HFFc6 (cell line): ENCODE measurements at places on chromosomes 3 and 15. TPM values are rescaled to one million over a fixed set of nuclear protein-coding genes. Genes with fewer than 3 reads are reported as not detected.

- DNase-seq, result no peak
Measured at GRCh38 chr15:96349857-96350720, 19.6 kb downstream of the NR2F2 start.

DNA sequence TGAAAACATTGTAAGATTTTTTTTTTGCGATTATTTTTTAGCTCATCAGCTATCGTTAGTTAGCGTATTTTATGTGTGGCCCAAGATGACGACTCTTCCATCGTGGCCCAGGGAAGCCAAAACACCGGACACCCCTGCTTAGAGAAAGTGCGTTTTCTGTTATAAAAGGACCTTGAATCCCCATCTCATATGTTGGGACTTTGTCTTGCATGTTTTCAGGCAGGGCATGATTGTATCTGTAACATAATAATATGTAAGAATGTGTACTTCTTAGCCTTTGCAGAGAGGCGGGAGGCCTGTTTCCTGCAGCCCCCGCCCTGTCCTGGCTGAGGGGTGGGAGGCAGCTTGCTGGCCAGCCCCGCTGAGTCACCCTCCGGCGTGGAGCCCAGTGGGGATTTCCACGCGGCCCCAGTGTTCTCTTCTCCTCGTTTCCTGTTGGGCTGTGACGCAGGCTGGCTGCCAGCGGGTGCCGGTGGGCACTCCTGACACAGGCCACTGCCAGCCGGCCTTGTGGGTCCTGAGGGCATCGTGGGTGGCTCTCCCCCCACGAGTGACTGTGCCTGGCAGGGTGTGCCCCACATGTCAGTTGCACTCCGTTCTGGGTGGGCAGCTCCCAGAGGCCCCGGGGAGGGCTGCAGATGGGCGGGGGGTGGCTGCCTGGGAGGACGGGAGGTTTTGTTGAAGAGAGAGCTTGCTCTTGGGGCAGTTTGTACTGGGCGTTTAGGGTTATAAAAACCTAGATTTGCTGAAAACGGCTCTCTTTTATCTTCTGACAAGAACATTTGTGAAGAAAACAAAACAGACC is 55.6 kb downstream of the SMAD3 start:
- DNase-seq, result peak; percentile 72

GRCh38 chr15:72098040-72098439 is 19.9 kb downstream of the MYO9A start:
- no peak for DNase-seq

GRCh38 chr3:107241217-107241616 is 136.0 kb upstream of the CCDC54 start:
- DNase-seq, result no peak

GRCh38 chr3:58801541-58801940 is 135.0 kb upstream of the FAM3D start:
- DNase-seq, result no peak

- peak; percentile 88 for DNase-seq
Measured at GRCh38 chr15:89002281-89002761, 85.9 kb upstream of the ABHD2 start.

DNA sequence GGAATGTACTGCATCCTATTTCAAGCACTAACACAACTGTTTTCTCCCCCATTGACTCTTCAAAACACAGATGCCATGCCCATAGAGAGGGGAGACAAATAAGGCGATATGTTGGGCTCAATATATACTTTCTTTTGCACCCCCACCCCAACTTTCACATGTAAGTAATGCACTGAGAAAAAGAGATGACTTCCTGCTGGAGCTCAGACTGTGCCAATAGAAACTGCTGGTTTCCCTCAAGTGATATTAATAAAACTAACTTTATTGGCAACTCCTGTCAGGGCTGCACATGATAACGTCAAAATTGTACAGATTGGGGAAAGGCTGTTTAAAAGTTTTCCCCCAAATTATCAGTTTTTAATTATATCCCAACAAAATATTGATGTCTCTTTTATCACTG is 163.0 kb downstream of the TNIK start:
- no peak for DNase-seq

- no peak for DNase-seq
Measured at GRCh38 chr3:196044513-196044912, 37.4 kb downstream of the TFRC start.

- DNase-seq, result no peak
Measured at GRCh38 chr15:53955396-53955795, 22.8 kb upstream of the UNC13C start.

DNA sequence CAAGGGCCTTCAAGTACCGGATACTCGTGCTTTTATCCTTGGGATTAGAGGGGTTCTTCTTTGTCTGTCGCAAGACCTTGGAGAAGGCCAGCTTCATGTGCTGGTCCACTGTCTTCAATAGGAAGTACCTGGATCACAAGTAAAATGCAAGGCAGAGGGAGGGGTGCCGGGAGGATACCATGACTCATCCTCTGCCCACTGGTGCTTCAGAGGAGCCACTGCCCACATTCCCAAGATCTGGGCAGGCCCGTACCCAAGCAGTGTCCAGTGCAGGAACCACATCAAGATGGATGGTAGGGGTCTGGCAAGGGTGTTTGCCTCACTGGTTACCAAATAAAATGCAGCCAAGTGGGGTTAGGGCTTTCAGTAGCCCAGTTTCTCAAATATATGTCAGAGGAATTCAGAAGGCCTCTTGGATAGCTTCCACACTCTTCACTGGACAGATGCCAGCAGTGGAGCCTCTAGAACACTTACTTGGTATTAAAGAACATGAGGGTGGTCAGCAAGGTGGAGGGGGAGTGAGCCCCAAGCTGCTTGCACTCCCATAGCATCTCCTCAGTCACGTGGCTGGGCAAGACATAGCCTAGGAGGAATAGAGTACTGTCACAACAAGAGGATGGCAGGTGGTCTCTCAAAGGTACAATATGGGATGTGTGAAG is 3.6 kb upstream of the IMPDH2 start:
- no peak for DNase-seq

DNA sequence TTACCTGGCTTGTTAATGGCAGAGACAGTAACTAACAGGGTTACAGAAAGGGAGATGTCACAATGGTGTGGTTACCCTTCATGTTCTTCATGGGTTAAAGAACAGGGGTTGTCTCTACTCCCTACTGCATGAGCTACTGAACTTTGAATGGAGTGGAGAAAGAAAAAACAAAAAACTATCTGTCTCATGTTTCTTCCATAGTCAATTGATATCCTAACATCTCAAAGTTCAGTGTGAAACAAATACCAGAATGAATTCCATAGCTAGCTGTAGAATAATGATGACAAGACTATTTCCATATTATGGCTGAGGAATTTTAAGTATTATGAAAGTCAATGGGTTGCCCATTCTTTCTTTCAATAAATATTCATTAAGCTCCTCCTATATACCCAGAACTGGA is 161.3 kb upstream of the LPP start:
- no peak for DNase-seq

DNA sequence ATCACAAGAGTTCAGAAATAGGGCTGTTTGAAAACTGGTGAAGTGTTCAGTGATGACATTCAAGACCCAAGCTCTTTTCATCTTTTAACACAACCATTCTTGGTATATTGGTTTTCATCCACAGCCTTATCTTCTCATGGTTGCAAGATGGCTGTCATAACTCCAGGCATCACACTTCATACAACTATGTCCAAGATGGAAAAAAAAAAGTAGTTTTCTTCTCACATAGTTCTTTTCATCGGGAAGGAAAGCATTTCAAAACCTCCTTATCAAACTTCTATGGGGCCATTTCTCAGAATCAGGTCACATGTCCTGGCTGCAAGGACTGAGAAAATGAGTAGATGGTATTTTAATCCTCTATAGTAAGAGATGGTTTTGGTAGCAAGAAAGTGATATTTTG is 21.1 kb upstream of the MFSD1 start:
- DNase-seq, result no peak

DNA sequence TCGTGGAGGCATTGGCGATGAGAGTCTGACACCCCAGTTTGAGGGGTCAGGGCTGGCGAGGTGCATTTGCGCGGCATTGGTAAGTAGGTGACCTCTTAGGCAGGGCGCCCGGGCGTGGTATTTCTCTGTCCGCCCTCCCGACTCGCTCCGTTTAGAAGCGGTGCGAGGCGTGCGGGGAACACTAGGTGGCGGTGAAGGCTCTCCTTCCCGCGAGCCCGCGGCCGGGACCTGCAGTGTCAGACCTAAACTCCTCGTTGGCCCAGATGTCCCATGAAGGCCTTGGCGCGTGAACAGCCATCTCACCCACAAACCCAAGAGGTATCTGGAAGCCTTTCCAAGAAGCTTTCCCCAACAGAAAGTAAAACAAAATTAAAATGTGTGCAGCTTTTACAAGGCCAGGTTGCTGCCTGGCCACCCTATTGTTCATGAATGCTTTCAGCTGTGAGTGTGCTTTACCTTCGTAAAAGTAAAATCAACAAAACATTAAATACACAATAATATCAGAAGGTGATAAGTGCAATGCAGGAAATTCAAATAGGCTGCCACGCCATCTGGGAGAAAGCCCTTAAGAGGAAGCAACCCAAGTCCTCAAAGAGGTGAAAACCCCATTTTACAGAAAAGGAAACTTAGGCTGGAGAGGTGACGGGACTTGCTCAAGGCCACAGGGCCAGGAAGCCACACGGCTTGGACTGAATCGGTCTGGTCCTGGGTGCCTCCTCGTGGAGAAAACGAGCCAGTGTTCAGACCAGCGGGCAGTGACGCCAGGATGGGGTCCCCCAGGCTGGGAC is 120.3 kb downstream of the ETFA start:
- peak; percentile 61 for DNase-seq

DNA sequence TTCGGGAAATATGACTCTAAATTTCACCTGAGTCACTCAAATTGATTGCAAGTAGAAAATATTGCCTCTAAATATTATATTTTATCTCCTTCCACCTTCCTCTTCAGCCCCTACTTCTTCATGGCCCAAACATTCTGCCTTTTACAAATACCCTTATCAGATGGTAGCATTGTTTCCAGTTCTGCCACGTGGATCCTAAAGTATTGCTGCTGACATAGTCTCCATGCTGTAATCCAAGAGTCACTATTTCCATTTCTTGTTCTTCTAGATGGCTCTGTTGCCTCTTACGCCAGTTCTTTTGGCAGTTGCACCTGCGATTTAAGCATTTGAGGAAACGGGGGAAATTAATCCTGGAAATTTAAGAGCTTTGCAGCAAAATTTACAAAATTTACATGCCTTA is 13.6 kb downstream of the LMOD3 start:
- no peak for DNase-seq

GRCh38 chr15:42130246-42130986 is 26.0 kb downstream of the PLA2G4F start:
- no peak for DNase-seq

- DNase-seq, result no peak
Measured at GRCh38 chr15:31271711-31272557, 54.7 kb upstream of the KLF13 start.

GRCh38 chr3:47890828-47891612 is 88.1 kb downstream of the DHX30 start:
- no peak for DNase-seq

DNA sequence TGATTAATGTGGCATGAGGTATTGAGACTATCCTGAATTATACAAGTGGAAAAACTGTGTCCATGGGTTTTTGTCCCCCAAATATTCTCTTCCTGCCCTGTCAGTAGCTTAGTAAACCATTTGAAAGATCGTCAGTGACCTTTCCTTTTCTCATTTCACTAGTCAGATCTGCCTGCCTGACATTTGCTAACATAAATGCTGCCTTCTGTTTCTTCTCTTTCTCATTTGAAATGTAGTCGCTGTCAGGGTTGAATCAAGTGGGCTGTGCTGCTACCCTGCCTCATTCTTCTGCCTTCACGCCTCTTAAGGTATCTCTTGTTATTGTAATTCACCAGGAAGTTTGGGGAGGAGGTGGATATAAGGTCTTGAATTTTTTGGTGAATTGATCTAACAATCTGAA is 67.5 kb downstream of the LRCH3 start:
- no peak for DNase-seq

DNA sequence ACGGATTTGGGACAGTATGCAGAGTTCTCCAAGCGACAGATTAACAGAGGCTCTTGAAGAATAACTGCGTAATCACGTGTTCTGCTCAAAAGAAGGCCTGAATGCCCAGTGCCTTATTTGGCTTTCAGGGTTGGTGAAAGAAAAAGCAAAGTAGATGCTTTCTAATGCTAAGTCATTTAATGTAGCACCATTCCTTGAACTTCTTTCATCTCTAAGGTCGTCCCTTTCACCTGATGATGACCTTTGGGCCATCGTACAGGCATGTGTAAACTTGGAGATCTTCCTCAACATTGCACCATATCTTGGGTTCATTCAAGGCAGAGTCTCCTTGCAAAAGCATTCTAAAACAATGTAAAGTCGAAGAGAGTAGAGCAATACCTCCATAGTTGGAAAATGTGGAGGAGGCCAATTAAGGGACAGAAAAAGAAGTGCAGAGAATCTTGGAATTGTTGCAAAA is 48.9 kb downstream of the TMEM44 start:
- no peak for DNase-seq

DNA sequence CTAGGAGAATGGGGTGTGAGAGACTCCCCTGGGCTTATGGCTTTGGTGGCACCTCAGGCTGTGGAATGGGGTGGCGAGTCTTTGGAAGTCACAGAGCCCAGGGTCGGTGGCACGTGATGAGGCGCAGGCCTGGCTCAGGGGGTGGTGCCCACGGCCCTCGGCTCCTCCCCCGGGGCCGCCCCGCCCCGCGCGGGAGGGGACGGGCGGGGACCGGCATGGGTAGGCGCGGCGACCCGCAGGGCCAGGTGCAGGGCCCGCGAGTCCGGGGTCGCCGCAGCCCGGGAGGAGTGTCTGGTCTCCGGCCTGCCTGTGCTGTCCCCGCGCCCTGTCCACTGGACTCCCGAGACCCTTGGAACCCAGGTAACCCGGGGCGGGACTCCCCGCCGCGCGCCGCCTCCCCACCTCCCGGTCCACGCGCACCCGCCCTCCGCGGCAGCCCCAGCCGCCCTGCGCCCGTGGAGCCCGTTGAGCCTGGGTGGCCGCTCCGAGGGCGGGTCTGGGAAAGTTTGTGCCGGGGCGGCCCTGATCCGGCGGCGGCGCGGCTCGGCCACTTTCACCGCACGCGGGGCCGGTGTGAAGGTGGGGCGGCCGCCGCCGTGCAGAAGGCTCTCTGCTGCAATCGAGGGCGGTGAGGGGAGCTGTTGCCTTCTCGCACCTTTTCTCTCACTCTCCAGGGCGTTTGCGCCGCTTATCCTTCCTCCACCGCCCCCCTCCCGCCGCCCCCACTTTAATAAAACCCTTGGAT is at the start of gene PAQR5:
Gene PAQR5 (plus strand): TSS at position 216 of the 745 bp plus-strand sequence. CDS start 61,169 bp downstream, outside the sequence.
- DNase-seq, result no peak

GRCh38 chr3:187935623-187936156 is 190.4 kb upstream of the BCL6 start:
- no peak for DNase-seq

GRCh38 chr3:122789585-122790273 is 3.9 kb downstream of the HSPBAP1 start:
- no peak for DNase-seq

The CLRN1 gene
- total RNA-seq, result not detected in 2 replicates

The MYLK gene
- total RNA-seq, result 333 to 420 TPM (median 341 TPM) in 3 replicates

The ALCAM gene
- 340 to 420 TPM (median 376 TPM) in 3 replicates for total RNA-seq

The UPK1B gene
- total RNA-seq, result 0.10 TPM in 1 of 3 replicates, not detected in the others

The ZNF80 gene
- total RNA-seq, result not detected in 3 replicates

The TTC14 gene
- total RNA-seq, result 23.1 to 26.6 TPM (median 25.7 TPM) in 3 replicates

The GABRG3 gene
- total RNA-seq, result not detected in 3 replicates

The ADGRG7 gene
- total RNA-seq, result not detected in 3 replicates

The HDAC11 gene
- total RNA-seq, result 9.1 to 11.8 TPM (median 9.9 TPM) in 3 replicates

The APOD gene
- 0.27 to 0.35 TPM in 2 of 3 replicates, not detected in the other for total RNA-seq

The CMSS1 gene
- 35.0 to 40.0 TPM (median 38.5 TPM) in 3 replicates for total RNA-seq

The NRG4 gene
- not detected in 3 replicates for total RNA-seq

The SLC38A3 gene
- not detected in 3 replicates for total RNA-seq

The ST8SIA2 gene
- total RNA-seq, result 0.12 TPM in 1 of 3 replicates, not detected in the others
